Activated CD4-positive, alpha-beta T cell treated with anti-CD3 and anti-CD28 coated beads, Interleukin-2, amount 10 ng/mL, durations not matched to agents 24 days and 14 days (primary cell): ENCODE measurements at places on chromosomes 2 and 18. TPM values are rescaled to one million over a fixed set of nuclear protein-coding genes. Genes with fewer than 3 reads are reported as not detected.
A peak's percentile ranks its signal among the peaks of the same experiment; 100 is the strongest.

GRCh38 chr2:236366397-236366796, 102.2 kb upstream of the ASB18 start:
- H3K4me3 ChIP-seq: peak overlapping the region; percentile 43
- H3K36me3 ChIP-seq: no peaks in the 10 kb centered on the region
- no peak overlapping the region for H3K27ac ChIP-seq
- peak; percentile 76 for DNase-seq
- H3K4me1 ChIP-seq: peaks cover 23% of the 10 kb centered on the region

- DNase-seq: peak; percentile 55
- no peaks in the 10 kb centered on the region for H3K4me1 ChIP-seq
- no peaks in the 10 kb centered on the region for H3K36me3 ChIP-seq
- H3K27ac ChIP-seq: no peak overlapping the region
- H3K27me3 ChIP-seq: no peaks in the 10 kb centered on the region
- no peak overlapping the region for H3K4me3 ChIP-seq
Observed at GRCh38 chr2:241798081-241798630, 10.8 kb upstream of the NEU4 start.

The CFAP210 gene
- total RNA-seq: not detected in 2 replicates

DNA sequence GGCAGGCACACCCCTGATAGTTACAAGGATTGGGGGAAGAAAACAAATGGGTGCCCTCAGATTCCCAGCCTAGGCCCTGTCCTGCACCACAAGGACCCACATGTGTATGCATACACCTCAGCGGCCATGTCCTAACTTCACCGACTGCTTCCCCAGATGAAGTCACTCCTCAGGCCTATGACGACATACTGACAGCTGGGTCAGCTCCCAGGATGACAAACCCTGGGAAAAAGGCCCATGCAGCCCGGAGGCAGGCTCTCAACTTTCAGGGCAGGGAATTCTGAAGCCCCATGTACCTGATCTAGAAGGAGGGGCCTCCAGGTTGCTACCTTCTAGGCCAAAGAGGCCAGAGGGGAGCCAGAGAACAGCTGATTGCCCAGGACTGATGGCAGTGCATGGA, 11.0 kb upstream of the PLEKHM3 start:
- H3K4me1 ChIP-seq: peaks cover 6% of the 10 kb centered on the region
- H3K27me3 ChIP-seq: peaks cover 15% of the 10 kb centered on the region

The ARHGEF33 gene
- 0.09 TPM in 1 of 2 replicates, not detected in the other for total RNA-seq

- peak overlapping the region; percentile 80 for H3K27ac ChIP-seq
- peaks cover 23% of the 10 kb centered on the region for H3K4me1 ChIP-seq
- H3K4me3 ChIP-seq: peak overlapping the region; percentile 52
- peak; percentile 97 for DNase-seq
- H3K36me3 ChIP-seq: peaks cover 29% of the 10 kb centered on the region
- H3K27me3 ChIP-seq: peaks cover 29% of the 10 kb centered on the region
Observed at GRCh38 chr2:241443486-241444223, 64.7 kb downstream of the STK25 start.

DNA sequence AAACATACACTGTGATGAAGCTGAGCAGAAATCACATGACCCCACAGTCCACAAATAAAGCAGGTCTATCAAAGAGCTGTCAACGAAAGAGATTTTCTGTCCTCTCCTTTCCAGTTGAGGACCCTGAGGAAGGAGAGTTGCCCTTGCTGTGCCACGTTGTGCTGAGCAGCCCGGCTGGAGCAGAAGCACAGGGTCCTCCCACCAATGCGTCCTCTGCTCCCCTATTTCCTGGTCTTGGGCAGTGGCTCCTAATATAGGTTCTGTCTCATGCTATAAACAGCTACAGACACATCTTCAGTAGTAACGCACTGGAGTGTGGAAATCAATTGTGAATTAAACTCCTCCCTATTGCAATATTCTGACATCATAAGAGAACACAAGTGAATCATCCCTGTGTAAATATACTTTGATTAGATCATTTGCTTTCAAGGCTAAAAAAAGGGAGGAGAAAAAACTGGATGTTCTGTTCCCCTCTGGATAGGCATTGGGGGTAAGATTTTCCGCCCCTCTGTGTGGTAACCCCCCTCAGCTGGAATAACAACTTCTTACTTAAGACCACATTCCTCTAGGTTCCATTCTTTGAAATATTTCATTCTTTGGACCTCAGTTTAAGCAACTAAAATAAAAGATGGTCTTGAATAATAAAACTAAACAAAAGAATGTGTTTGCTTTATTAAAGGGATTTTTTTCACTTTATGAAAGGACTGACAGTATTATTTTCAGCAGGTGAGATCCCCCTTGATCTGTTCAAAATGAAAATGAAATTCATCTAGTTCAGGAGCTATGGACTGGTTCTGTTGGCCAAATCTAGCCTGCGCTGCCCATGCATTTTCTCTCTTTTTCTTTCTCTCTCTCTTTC, 8.3 kb upstream of the RHOB start:
- peaks cover 46% of the 10 kb centered on the region for H3K27me3 ChIP-seq
- H3K4me1 ChIP-seq: peaks cover 3% of the 10 kb centered on the region
- H3K4me3 ChIP-seq: no peak overlapping the region
- H3K36me3 ChIP-seq: no peaks in the 10 kb centered on the region
- no peak for DNase-seq

GRCh38 chr2:31256611-31257382, 22.8 kb downstream of the EHD3 start:
- no peaks in the 10 kb centered on the region for H3K27me3 ChIP-seq
- no peak overlapping the region for H3K4me3 ChIP-seq
- no peak for DNase-seq
- no peak overlapping the region for H3K27ac ChIP-seq

- H3K27ac ChIP-seq: no peak within 1 kb of the TSS
- no peaks in the 10 kb centered on the region for H3K27me3 ChIP-seq
- H3K4me1 ChIP-seq: no peaks in the 10 kb centered on the region
- no peak within 1 kb of the TSS for H3K4me3 ChIP-seq
- no peak for DNase-seq
Observed at GRCh38 chr2:223051693-223052289, at the start of gene KCNE4. Gene KCNE4, plus strand, starts transcription at chr2:223052190. Its CDS starts 641 bp downstream, at chr2:223052831.

The FASTKD1 gene
- total RNA-seq: 55.2 and 56.5 TPM in 2 replicates

GRCh38 chr2:3222636-3223035, 155.0 kb downstream of the EIPR1 start:
- H3K36me3 ChIP-seq: peaks cover 28% of the 10 kb centered on the region
- H3K27ac ChIP-seq: peak overlapping the region; percentile 94
- H3K27me3 ChIP-seq: no peaks in the 10 kb centered on the region

The KYNU gene
- total RNA-seq: not detected in 2 replicates

DNA sequence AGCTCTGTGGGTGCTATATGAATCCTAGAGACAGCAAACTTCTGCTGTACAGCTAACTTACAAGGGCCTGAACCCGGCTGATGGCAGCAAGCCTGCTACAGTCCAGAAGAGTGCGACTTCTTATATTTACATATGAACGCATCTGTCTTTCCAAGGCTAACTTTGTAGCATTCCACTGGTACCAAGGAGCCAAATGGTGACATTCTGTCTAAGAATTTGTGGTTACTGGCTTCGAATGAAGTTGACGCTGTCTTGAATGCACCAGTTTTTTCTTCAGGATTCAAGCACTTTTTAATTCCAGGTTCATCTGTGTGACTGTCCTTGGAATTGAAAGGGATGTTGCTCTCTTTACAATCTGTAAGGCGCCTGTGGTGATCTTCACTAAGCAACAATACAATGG, 42.4 kb downstream of the THUMPD2 start:
- no peaks in the 10 kb centered on the region for H3K27me3 ChIP-seq
- H3K4me3 ChIP-seq: no peak overlapping the region
- peaks cover 24% of the 10 kb centered on the region for H3K4me1 ChIP-seq
- H3K36me3 ChIP-seq: peaks cover 52% of the 10 kb centered on the region

The SLC14A1 gene
- total RNA-seq: 0.86 and 0.97 TPM in 2 replicates

DNA sequence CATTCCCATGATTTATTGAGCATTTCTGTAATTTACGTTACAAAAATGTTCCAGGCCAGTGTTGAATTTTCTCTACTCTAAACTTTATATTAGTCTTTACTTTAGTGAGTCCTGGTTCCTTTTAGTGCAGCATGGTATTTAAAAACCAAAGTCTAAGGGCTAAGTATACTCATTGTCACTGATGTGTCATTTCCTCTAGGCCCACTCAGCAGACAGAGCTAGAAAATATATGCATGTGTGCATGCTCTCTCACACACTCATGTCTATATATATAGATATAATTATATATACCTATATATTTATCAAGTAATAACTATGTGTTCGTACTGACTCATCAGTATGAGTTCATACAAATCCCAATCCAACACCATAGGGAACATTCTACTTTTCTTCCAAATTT, 132.5 kb upstream of the SLC8A1 start:
- H3K4me1 ChIP-seq: no peaks in the 10 kb centered on the region
- H3K27me3 ChIP-seq: no peaks in the 10 kb centered on the region
- H3K4me3 ChIP-seq: no peak overlapping the region

The LYPD6B gene
- not detected in 2 replicates for total RNA-seq

GRCh38 chr18:30987467-30988241, 54.9 kb downstream of the DSC3 start:
- no peak overlapping the region for H3K4me3 ChIP-seq
- no peak for DNase-seq
- no peaks in the 10 kb centered on the region for H3K36me3 ChIP-seq
- no peaks in the 10 kb centered on the region for H3K4me1 ChIP-seq

DNA sequence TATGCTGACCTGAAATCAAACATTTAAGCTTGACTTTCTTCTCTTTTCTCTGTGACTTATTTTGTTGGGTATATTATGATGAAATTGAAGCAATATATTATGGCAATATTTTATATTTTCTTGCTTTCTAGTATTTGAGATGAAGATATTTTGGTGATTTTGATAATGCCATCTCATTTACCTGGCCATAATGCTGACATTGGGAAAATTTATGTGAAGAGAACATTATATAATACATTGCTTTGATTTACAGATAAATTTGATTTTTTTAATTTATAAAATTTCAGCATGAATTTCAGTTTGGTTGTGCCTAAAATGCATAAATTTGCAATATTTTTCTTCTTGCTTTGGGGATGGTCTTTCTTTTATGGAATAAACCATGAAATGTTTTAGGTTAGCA, 1413.7 kb upstream of the TMEFF2 start:
- no peaks in the 10 kb centered on the region for H3K27me3 ChIP-seq
- no peak overlapping the region for H3K27ac ChIP-seq
- no peaks in the 10 kb centered on the region for H3K4me1 ChIP-seq
- DNase-seq: no peak

GRCh38 chr2:220219371-220219770, 591.9 kb downstream of the SLC4A3 start:
- H3K36me3 ChIP-seq: no peaks in the 10 kb centered on the region
- H3K4me3 ChIP-seq: no peak overlapping the region
- no peak overlapping the region for H3K27ac ChIP-seq
- no peaks in the 10 kb centered on the region for H3K27me3 ChIP-seq

GRCh38 chr2:72673279-72673678, 152.6 kb downstream of the EXOC6B start:
- H3K27me3 ChIP-seq: no peaks in the 10 kb centered on the region
- H3K36me3 ChIP-seq: no peaks in the 10 kb centered on the region
- no peak for DNase-seq
- H3K4me3 ChIP-seq: no peak overlapping the region

The MAPK4 gene
- total RNA-seq: not detected in 2 replicates

- no peak overlapping the region for H3K4me3 ChIP-seq
- H3K4me1 ChIP-seq: no peaks in the 10 kb centered on the region
- no peak overlapping the region for H3K27ac ChIP-seq
- no peak for DNase-seq
- no peaks in the 10 kb centered on the region for H3K36me3 ChIP-seq
Observed at GRCh38 chr2:240902615-240903041, 3.5 kb upstream of the CROCC2 start.

DNA sequence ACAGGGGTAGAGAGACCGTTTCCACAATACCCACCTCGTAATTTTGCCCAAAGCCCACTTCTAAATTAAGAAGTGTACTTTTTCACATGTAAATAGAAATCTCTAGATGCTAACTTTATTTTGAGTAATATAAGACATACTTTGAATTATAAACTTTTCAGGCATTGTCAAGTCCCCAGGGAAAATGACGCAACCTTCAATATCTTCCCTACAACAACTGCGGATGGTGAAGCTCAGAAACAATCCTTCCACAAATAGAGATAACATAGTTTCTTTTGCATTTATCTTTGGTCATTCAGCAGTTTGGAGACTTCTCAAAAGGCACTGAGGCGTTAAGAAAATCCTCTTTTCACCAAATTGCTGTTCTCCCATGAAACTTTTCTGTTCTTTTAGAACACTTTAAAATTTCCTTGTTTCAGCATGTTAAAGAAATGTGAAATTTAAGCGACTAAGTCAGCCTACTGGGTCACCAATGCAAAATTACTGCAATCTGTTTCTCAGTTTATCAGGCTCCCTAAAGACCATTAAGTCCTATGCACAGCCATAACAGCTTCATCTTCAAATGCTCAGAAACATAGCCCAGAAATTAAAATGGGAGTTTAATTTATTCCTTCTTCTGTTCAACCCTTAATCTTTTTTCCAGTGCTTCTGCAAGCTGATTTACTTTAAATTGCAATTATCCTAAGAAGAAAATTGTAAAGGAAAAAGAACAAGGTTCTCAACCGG, 118.3 kb upstream of the DNAJC10 start:
- DNase-seq: no peak
- H3K4me1 ChIP-seq: no peaks in the 10 kb centered on the region
- no peak overlapping the region for H3K4me3 ChIP-seq
- H3K27me3 ChIP-seq: peaks cover 10% of the 10 kb centered on the region

DNA sequence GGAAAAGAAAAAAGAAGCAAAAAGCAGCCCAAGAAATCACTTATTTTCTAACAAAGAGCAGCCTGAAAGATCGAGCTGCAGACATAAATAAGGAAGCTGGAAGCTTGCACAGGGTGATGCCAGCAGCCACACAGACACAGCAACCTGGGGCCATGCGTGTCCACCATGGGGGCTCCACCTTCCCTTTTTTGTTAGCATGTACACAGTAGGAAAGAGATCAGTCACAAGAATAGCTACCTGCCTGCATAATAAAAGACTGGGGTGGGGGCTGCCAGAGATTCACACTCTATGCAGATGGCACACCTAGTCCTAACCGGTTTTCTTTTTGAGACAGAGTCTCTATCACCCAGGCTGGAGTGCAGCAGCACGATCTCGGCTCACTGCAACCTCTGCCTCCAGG, 2.9 kb upstream of the CNOT11 start:
- no peak overlapping the region for H3K4me3 ChIP-seq
- no peak for DNase-seq
- H3K27ac ChIP-seq: no peak overlapping the region
- H3K4me1 ChIP-seq: peaks cover 24% of the 10 kb centered on the region
- H3K36me3 ChIP-seq: peaks cover 13% of the 10 kb centered on the region
- H3K27me3 ChIP-seq: no peaks in the 10 kb centered on the region

GRCh38 chr2:39313575-39313974, 69.8 kb upstream of the CDKL4 start:
- no peaks in the 10 kb centered on the region for H3K27me3 ChIP-seq
- no peaks in the 10 kb centered on the region for H3K4me1 ChIP-seq
- no peak for DNase-seq
- H3K36me3 ChIP-seq: peaks cover 4% of the 10 kb centered on the region

DNA sequence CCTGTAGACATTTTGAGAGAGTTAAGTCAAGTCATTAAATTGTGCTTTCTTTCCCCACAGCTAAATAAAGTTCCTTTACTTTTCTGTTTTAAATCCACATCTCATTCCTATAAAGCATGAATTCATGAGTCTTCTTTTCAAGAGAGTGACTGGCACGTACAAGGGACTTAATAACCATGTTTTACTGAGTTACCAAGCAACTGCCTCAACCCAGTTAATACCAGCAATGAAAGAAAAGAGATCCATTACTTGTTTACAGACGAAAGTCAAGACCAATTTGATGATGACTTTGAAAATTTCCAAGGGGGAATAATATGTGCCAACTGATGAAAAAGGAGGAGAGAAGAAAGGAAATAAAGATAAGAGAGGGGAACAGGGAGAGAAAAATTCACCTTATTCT, 1082.5 kb upstream of the GYPC start:
- no peaks in the 10 kb centered on the region for H3K27me3 ChIP-seq
- DNase-seq: no peak
- H3K36me3 ChIP-seq: no peaks in the 10 kb centered on the region
